Sciatic nerve (tissue), 2 donors: ENCODE measurements at places on chromosomes 1 and 21. TPM values are rescaled to one million over a fixed set of nuclear protein-coding genes. Genes with fewer than 3 reads are reported as not detected.

ERICH3 gene
- total RNA-seq = 0.45 TPM

S100A2 gene
- 3.5 TPM for total RNA-seq

AZIN2 gene
- total RNA-seq = 12.4 TPM

RAB3B gene
- total RNA-seq = 0.22 TPM

- DNase-seq = no peak
Observed at GRCh38 chr1:193730017-193730416, 543.6 kb upstream of the B3GALT2 start.

DNA sequence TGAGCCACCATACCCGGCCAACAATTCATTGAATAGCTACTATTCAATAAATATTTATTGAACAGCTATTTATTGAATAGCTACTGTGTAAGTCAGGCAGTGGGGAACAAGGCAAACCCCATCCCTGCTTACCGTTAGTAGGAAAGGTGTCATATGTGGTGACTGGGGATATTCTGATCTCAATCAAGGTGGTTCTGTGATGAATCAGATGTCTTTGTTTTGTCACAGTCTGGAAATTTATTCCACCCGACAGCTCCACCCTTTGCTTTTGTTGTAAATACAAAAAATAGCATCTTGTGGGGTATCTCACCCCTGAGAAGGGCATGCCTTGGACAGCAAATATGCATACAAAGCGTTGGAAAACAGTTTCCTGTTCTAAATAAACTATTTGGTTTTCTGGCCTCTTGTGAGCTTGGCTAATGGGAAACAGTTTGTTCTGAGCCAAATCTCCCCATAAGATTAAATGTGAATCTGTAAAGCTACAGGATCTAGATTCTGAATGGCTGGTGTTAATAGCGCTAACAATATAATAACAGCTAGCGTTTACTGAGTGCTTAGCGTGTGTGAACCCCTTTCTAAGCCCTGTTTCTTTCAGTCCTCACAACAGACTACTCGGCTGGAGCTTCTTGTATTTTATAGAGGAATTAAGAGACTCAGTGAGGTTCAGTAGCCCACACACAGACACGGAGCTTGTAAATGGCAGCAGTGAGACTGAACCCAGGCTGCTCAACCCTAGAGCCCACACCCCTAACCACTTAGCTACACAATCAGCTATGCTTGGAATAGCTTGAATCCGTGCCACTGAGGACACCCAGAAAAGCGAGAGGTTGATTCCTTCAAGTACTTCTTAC is 5.5 kb downstream of the PDPN start:
- DNase-seq = no peak

DNA sequence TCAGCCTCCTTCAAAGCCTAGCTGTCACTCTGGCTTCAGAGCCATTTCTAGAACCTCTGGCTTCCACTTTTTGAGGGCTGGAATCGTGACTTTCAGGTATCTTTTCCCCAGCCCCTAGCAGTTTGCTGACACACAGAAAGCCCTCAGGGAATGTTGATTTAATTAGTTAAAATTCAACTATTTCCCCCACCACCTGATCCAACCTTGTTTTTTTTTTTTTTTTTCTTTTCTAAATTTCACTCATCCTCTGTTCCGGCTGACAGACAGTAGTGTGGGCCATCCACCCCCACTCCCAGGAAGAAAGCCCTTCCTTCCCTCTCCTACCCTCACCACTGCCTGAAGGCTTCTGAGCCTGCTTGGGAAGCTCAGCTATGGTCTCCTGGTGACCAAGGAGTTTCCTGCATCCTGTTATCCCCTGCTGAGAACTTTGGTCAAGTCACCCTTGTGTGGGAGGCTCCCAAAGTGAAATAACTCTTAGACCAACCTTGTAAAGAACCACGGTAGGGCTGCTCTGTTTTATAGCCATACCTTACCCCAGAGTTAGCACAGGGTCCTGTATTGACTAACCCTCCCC is 29.4 kb downstream of the KCNJ6 start:
- DNase-seq = no peak
